ENCODE measurements at places on chromosomes 1 and 21. TPM values are rescaled to one million over a fixed set of nuclear protein-coding genes. Genes with fewer than 3 reads are reported as not detected.
A peak's percentile ranks its signal among the peaks of the same experiment; 100 is the strongest.

TSTD1 gene
- not detected for total RNA-seq

KCNE2 gene
- not detected for total RNA-seq

TGFB2 gene
- total RNA-seq = 13.5 TPM

PDZK1 gene
- total RNA-seq = not detected

LAMB3 gene
- 5.9 TPM for total RNA-seq

FBLIM1 gene
- total RNA-seq = 41.0 TPM

SELENBP1 gene
- 70.5 TPM for total RNA-seq

GRCh38 chr1:208728815-208729214 is 484.6 kb upstream of the PLXNA2 start:
- DNase-seq = no peak

- no peak for DNase-seq
Measured at GRCh38 chr1:208362011-208362410, 117.8 kb upstream of the PLXNA2 start.

GRCh38 chr1:43272161-43272560 is 2.4 kb downstream of the TMEM125 start:
- DNase-seq = no peak

- DNase-seq = no peak
Measured at GRCh38 chr1:81574408-81574807, 226.3 kb upstream of the ADGRL2 start.

DNA sequence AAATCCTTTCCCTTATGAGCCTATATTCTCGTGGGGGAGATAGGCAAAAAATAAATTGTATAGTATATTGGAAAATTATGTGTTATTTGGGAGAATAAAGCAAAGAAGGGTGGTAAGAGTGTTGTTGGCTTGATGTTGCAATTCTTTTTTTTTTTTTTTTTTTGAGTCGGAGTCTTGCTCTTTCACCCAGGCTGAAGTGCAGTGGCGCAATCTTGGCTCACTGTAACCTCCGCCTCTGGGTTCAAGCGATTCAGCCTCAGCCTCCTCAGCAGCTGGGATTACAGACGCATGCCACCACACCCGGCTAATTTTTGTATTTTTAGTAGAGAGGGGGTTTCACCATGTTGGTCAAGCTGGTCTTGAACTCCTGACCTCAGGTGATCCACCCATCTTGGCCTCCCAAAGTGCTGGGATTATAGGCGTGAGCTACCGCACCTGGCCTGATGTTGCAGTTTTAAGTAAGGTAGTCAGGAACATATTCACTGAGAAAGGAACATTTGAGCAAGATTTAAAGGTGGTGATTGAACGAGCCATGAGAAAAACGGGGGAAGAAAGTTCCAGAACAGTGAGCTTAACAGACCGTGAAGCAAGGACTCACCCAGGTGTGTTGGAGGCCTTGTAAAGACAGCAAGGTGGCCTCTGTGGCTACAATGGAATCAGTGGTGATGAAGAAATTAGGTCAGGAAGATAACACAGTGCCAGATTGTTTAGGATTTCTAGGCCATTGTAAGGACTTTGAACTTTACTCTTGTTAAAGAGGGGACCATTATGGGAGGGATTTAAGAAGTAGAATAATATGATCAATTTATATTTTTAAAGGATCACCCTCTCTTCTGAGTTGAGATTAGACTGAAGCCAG is 45.8 kb downstream of the RPRD2 start:
- DNase-seq = no peak

DNA sequence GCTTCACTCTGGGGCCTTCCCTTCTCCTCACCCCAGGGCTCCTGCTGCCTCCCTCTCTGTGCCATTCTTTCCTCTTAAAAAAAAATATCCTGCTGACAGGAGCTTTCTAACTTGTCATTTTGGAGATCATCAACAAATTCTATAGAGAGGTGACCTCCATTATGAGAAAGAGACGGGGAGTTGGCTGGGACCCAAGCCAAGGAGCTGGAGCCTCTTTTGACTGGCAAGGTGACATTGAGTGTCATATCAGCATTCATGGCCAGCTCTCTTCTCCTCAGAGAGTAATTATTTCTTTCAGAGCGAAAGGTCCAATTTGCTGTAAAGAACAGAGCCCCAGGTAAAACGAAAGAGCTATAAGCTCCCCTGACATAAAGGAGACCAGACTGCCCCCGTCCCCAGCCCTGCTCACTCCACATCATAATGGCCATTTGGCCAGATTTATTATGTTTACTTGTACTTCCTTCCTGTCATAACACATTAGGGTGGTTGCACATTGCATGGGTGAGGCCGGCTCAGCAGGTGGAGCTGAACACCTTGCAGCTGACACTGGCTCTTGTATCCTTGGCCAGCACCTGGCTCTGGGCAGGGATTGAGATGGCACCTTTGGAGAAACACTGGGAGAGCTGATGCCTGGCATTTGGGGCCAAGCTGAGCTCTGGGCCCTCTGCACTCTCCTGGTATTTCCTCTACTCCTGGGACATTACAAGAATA is 404.0 kb upstream of the VAMP3 start:
- no peak for DNase-seq

GRCh38 chr1:55618199-55618598 is 403.0 kb upstream of the USP24 start:
- peak; percentile 47 for DNase-seq

DNA sequence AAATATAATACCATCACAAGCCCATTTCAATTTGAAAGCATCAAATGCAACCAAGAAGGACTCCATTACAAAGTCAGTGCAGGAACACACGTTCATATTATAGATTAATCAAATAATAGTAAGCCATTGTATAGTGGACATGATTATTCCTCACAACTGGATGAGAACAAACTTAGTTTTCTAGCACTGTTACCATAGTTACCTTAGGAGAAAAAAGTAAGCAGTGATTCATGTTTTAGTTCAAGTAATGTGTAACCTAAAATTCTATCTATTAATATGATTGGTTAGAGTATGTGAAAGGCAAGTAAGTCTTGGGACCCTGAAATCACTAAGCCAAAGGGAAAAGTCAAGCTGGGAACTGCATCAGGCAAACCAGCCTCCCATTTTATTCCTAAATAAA is 15.2 kb downstream of the SSX2IP start:
- peak; percentile 17 for DNase-seq

DNA sequence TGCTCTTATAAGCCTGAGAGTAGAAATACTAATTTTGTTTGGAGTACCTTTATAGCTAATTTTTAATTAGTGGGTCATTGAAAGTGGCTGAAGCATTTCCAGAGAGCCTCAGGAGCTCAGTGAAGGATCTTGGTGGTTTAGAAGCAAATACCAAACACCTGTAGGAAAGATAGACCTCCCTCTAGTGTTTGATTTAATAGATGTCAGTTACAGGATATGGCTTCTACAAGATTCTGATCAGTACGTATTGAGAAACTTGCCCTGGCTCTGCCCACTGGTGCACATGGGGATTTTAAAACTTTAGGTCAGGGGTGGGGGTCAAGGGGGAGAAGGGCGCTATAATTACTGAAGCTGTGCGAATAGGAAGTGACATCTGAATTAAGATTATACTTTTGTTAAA is 122.2 kb downstream of the POU2F1 start:
- DNase-seq = no peak

- no peak for DNase-seq
Measured at GRCh38 chr1:235351441-235351840, 15.8 kb upstream of the TBCE start.

DNA sequence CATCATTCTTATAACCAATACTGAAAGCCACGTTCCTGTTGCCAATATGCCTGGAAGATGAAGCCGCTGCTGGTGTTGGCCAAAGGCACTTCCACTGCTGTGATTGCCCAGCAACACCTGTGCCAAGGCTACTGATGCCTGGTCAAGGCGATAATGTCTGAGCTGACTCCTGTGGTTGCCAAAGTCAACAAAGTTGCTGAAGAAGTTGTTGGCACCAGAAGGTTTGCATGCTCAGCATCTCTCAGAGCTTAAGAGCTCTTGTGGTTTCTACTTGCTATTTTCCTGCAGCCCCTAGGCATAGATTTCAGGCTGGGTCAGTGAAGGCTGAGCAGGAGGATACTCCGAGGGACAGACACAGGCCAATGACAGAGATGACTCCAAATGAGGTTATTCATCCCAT is 63.4 kb upstream of the RAB3GAP2 start:
- DNase-seq = peak; percentile 13

DNA sequence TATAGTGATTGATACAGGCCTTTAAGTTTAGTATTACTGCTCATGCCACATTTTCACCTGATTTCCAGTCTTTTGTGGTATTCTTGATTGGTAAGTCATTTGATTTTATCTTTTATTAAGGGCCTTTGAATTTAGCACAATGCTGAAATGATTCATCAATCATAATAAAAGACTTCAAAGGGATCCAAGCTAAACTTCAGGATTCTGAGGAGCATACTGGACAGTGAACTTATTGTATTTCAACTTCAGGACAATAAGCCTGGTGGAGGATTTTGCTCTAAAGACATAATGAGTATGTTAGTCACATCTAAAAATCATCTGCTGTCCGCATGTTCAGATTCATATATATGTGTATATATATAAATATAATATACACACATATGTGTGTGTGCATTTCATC is 233.3 kb downstream of the SETD4 start:
- no peak for DNase-seq

DNA sequence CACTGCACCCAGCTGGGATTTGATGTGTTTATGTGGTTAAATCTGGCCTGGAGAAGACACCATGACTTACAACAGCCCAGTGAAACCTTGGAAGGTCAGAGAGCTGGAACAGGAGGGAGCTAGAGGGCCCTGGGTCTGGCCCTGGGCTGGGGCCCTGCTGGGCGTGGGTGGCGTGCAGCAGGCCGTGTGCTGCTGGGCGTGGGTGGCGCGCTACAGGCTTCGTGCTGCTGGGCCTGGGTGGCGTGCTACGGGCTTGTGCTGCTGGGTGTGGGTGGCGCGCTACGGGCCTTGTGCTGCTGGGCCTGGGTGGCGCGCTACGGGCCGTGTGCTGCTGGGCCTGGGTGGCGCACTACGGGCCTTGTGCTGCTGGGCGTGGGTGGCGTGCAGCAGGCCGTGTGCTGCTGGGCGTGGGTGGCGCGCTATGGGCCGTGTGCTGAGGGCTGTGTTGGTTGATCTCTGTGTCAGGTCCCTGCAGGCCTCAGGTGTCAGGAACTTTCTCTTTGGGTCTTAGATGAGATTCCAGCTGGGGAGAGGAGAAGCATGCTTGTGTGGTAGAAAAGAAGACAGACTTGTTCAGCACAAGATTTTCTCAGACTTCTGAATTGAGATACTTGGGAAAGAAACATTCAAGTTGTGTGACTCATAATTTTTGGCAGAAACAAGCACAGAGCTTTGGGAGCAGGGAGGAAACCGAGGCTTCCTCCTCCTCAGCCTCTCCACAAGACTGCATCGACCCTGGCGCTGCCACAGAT is 66.0 kb downstream of the COL18A1 start:
- peak; percentile 92 for DNase-seq

- peak; percentile 20 for DNase-seq
Measured at GRCh38 chr1:198764748-198765147, 125.9 kb downstream of the PTPRC start.

DNA sequence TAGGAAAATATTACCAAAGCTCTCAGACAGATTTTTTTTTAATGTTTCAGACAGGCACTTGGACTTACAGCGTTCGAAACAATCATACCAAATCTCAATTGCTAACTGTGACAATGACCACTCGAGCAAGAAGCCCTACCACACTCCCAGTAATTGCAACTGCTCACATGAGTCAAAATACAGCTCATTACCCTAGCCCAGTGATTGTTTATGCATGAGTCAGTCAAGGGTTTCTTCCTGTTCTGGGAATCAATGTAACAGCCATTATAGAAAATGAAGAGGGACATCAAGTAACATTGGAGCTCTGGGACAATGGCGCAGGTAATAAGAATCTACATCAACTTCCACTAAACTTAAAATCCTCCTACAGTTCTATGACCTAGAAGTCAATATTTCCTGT is 56.1 kb upstream of the SH3GLB1 start:
- peak; percentile 47 for DNase-seq

- no peak for DNase-seq
Measured at GRCh38 chr1:151935154-151935553, 25.8 kb upstream of the THEM4 start.

GRCh38 chr1:39084191-39084590 is 58.0 kb downstream of the NDUFS5 start:
- DNase-seq = no peak

DNA sequence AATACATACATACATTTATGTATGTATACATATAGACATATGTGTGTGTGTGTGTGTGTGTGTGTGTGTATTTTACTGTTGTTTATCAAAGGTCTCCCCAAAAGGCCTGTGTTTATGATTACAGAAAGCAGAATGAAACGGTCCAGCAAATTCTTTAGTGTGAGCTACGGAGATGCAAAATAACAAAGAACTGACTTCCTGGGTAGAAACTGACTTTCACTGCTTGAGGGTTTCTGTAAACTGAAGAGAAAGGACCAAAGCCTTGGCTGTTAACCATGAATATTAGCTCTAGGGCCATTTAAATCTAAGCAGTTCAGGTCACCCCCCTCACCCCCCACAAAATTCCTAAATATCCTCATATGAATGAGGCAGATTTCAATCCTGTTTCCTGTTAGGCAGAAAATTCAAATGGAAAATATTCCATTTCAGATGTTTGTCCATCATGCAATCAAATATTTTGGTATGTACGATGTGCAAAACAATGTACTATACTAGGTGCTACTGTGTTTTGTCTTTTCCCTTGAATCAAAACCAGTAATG is 213.2 kb downstream of the TGFB2 start:
- no peak for DNase-seq

DNA sequence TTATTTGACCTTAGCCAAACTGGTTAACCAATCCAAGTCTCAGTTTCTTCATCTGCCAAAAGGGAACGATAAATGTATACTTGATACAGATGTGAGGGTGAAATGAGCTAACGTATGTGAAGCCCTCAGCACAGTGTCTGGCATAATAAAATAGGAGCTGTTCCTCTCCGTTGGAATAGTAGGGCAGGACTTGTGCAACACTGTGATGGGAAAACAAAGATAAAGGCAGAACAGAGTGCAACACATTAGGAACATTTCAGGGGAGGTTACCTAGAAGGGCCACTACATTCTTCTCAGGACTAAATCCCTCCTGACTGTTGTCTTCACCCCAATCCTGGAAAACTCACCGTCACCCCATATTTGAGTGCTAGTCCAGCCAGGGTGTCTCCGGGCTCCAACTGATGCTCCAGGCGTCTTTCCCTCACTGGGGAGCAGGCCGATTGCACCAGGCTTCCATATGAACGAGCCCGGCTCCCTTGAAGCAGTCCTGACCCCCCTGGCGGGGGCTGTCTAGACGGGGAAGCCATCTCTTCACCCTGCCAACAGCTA is 896 bp downstream of the LYSMD1 start:
- peak; percentile 49 for DNase-seq

- DNase-seq = peak; percentile 48
Measured at GRCh38 chr1:34983700-34984355, 1.3 kb downstream of the TMEM35B start.

Data from fibroblast of the aortic adventitia (primary cell).